Activated CD8-positive, alpha-beta memory T cell treated with anti-CD3 and anti-CD28 coated beads for 1 hour (primary cell): ENCODE measurements at places on chromosomes 1 and 21.

- no peak for DNase-seq
These were observed 3.8 kb downstream of the TAS1R3 start for GRCh38 chr1:1334835-1335234.

DNA sequence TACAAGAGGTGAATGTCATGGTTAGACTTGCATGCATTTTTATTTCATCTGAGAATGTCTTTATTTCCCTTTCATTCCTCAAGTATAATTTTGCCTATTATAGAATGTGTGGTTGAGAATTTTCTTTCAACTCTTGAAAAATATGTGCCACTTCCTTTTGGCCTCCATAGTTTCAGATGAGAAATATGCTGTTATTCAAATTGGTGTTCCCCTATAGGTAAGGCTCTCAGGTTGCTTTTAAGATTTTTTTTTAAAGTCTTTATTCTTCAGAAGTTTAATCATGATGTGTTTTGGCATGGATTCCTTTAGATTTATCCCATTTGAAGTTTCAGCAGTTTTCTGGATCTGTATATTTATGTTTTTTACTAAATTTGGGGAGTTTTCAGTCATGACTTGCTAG is 2.1 kb downstream of the MROH7 start:
- DNase-seq = no peak

- DNase-seq = no peak
These were observed 96.0 kb upstream of the SYT6 start for GRCh38 chr1:114249691-114250090.

DNA sequence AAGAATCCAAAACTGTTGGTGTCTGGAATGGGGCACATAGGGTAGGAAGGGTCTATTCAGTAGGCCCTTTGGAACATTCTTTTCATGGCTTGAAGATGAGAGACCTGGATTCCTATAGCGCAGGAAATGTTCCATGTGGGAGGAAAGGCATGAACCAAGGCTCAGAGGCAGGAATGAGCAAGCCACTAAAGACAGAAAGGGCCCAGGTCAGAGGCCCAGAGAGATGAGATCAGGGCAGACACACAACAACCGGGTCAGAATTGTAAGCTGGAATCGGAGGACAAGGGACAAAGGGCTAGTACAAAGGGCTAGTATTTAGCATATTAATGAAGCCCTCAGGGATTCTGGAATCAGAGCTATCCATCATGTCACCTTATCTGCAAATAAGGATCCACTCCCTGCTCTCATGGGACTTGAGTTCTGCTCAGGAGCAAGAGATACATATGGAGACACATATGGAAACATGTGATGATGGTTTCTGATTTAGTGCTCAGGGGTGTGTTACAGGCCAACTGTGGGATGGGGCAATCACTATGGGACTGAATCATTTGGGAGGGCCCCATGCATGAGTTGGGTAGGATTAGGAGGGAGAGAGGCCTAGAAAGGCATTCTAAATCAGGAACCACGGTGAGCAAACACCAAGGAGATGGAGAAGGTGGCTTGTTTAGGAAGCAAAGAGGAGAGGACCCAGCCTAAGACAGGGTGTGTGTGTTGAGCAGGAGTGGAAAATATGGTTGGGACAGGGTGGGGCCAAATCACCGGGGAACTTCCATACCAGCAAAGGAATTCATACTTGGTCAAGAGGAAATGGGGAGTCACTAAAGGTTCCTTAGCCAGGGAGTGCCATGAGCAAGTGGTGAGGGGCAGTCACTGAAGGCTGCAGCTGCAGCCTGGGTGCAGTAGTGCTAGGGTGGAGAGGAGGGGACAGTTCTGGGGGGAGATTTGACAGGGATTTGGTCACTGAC is 8.6 kb downstream of the NECTIN4 start:
- DNase-seq = no peak

DNA sequence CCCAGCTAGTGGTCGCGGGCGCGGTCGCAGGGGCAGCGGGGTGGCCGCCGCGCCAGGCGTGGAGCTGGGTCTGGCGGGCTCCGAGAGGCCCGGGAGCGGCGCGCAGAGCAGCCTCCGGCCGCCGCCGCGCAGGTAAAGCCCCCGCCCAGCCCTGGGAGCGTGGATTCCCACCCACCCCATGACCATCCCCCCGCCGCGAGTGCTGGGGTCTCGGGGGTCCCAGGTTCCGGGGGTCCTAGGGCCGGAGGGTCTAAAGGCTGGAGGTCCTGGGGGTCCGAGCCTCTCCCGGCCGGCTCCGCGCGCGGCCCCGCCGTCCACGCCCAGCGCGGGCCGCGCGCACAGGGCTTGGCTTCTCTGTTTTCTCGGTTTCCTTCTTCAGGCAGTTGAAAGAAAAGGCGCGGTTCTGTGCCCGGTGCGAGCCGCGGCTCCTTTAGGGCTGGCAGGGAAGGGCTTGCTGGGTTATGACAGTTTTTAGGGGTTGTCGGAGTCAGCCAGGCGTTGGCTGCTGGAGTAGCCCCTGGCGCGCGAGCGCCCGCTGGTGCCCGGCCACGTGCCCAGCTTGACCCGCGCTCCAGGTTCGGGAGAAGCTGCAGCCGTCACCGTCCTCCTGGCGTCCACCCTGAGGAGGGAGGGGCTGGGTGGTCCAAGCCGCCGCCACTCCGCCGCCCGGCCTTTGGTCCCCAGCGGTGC is 359 bp downstream of the LRRC3 start:
- no peak for DNase-seq

DNA sequence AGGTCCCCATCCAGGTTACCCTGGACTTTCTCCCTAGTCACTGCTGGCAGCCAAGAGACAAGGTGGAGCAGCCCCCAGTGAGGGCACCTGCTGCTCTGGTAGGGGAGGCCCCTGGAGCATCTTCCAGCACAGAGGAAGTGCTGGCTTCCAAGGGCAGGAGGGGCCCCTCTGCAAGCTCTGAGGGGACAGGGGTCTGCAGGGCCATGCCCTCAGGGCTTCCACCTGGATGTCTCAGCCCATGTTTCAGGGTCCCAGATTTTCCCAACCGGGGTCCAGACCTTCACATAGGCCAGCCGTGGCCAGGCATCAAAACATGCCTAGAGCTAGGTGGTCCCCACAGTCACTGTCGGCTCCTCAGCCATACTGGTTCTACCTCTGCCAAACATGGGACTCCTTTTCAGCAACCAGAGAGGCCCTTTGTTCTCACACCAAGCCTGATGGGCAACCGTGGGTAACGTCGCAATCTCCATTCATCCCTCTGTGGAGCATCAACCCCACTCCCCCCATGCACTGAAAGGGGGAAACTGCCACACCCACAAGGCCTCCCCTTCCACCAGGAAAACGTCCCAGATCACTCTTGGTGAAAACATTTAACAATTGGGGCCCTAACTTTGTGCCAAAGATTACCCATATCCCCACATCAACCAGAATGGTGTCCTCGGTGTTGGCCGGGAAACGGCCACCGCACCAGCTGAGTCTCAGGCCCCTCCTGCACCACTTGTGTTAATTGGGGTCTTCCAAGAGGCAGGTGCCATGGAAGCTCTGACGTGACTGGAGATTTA is 1.9 kb upstream of the COL6A2 start:
- no peak for DNase-seq

DNA sequence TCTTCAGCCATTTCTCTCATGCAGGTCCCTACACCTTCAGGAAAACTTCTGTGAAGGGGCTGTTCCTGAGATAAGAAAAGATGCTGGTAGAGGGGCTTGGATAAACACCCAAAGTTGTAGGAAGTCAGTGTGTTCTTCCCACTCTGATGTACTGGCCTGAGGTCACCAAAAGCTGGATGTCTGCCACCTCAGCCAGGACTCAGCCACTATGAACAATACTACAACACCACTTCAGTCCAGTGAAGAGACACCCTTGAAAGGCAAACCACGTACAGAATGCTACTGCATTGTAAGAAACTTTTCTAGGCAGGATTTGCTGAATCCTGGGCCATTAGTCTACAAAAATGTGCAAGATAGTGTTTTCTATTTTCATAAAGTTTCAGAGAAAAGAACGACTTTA is 2.4 kb downstream of the PTPN14 start:
- DNase-seq = no peak

DNA sequence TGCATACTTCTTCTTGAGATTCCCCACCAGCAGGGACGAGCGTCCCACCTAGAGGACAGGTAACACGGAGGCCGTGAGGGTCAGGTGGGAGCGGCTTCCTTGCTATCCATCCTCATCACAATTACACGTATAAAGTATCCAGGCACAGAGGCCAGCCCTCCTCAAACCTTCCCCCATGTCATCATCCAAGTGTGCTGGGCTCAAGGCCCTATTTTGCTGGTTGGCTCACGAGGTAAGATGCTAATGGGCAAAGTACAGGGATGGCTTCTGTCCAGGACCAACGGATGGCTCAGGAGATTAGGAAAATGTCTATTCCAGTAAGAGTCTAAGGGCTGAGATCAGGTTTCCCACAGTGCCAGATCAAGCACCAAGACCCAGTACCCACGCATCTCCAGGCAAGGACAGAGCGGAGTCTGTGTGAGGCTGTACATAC is 11.5 kb upstream of the A3GALT2 start:
- DNase-seq = no peak

DNA sequence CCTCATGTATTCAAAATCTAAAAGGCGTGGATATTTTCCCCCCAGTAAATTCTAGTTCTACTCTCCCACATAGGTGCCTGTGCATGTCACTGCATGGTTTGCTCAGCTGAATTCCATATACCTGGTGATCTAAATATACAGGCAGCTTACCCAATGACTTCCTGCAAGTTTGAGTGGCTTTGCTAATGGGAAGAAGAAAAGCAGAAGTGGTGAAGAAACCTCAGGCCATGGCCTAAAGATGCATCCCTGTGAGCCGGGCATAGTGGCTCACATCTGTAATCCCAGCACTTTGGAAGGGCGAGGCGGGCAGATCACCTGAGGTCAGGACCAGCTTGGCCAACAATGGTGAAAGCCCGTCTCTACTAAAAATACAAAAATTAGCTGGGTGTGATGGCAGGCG is 11.5 kb downstream of the SLC44A3 start:
- no peak for DNase-seq

DNA sequence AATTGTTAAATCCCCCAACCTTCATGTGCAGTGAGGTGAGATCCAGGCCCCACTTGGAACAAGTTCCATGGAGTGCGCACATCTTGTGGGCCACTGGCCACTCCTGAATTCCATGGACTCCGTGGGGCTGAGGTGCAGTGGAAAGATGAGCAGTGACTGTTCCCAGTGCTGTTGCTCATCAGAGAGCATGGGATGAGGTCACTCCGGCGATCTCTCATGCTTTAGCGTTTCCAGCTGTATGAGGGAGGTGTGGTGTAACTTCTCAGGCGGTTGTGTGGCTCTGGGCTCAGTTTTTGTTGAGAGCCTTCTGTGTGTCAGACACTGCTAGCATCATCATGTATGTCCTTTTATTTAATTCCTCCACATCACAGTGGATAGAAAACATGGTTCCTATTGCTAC is 96.2 kb downstream of the GALNT2 start:
- DNase-seq = no peak

- no peak for DNase-seq
These were observed 250.5 kb upstream of the PKN2 start for GRCh38 chr1:88433556-88433955.

- DNase-seq = no peak
These were observed 2.3 kb downstream of the UMODL1 start for GRCh38 chr21:42073145-42074099.

DNA sequence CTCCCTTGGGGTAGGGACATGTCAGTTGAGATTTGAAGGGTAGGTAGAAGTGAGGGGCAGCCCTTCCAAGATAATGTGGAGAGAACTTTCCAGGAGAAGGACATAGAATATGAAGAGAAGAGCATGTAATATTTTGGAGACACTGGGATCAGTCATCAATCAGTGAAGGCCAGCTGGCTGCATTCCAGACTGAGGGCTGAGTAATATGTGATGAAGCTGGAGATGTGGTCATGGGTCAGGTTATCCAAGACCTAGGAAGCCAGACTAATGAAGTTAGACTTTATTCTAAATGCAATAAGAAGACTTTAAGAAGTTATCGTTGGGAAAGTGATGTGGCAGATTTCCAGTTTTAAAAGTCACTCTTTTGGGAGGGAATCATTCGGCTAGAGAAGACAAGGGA is 262.0 kb downstream of the HMCN1 start:
- DNase-seq = no peak

GRCh38 chr1:33348676-33349080 is 27.8 kb upstream of the A3GALT2 start:
- no peak for DNase-seq

- DNase-seq = no peak
These were observed 996 bp upstream of the SH3BGRL3 start for GRCh38 chr1:26278724-26279455.

DNA sequence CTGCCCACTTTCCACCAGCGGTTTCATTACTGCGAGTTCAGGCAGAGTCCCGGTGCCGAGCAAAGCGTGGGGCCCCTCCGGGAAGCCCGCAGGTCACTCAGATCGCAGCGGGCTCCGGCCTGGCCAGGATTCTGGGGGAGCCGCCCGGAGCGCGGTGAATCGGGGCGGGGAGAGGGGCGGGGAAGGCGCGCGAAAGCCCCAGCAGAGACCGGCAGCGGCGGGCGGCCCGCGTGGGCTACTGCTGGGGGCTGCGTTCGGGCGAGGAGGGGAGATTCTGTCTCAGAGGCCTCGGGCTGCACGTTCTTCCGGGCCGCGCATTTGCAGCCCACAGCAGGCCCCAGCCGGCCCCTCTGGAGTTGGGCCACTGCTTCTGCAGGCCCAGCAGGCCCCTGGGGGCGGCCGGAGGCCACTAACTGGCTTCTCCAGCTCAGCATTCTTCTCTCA is 64.7 kb downstream of the SCCPDH start:
- no peak for DNase-seq

DNA sequence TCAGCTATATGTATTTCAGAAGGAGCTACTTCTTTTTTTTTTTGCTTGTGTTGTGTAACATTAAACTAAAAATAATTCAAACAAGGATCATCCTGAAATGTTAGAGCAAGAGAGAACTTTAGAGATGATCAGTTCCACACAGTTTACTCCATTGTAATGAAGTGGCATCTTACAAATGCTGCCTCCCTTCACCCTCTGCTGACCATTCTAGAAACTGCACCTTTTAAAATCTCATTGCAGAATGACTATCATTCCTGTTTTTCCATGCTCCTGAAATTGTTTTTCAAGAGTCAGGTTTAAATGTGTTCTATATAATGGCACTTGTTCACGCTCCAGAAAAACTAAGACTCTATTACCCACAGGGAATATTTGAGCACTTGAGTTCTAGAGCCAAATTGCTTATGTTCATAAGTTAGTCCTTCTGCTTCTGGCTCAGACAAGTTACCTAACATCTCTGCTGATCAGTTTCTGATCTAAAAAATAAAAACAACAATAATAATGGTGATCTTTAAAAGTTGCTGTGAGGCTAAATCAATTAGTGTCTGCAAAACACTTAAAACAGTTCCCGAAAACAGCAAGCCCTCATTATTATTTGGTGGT is 21.5 kb upstream of the SLC44A5 start:
- DNase-seq = no peak

DNA sequence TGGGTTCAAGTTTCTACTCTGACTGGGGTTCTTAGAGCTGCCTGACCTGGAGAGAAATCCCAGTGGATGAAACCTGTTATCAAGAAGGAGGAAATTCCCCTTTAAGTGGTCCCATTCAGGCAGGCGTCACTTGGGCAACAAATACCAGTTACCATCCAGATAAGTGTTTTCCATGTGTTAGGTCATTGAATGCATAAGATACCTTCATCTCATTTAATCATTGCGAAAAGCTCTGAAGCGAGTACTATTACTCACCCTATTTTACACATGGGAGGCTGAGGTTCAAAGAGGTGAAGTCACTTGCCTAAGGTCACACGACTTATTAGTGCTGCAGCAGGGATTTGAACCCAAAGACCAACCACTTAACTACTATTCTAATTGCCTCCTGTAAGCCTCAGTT is 45.5 kb upstream of the RPL11 start:
- no peak for DNase-seq

GRCh38 chr1:63321066-63321784 is 1.1 kb upstream of the FOXD3 start:
- DNase-seq = no peak
